ENCODE measurements at places on chromosomes 3 and 15. TPM values are rescaled to one million over a fixed set of nuclear protein-coding genes. Genes with fewer than 3 reads are reported as not detected.
A peak's percentile ranks its signal among the peaks of the same experiment; 100 is the strongest.

- H3K36me3 ChIP-seq, result no peaks in the 10 kb centered on the region
- H3K4me1 ChIP-seq, result no peaks in the 10 kb centered on the region
- H3K27ac ChIP-seq, result no peak overlapping the region
- no peak for DNase-seq
- H3K27me3 ChIP-seq, result no peaks in the 10 kb centered on the region
These were observed 682.5 kb downstream of the GRM7 start for GRCh38 chr3:7543294-7543880.

GRCh38 chr15:67094001-67094826, 28.8 kb downstream of the SMAD3 start:
- peaks cover 26% of the 10 kb centered on the region for H3K4me1 ChIP-seq
- DNase-seq, result no peak
- no peaks in the 10 kb centered on the region for H3K36me3 ChIP-seq
- H3K4me3 ChIP-seq, result no peak overlapping the region
- no peak overlapping the region for H3K27ac ChIP-seq

Gene SIDT1
- polyA plus RNA-seq, result 1.3 TPM

Gene CCDC54
- not detected for polyA plus RNA-seq

DNA sequence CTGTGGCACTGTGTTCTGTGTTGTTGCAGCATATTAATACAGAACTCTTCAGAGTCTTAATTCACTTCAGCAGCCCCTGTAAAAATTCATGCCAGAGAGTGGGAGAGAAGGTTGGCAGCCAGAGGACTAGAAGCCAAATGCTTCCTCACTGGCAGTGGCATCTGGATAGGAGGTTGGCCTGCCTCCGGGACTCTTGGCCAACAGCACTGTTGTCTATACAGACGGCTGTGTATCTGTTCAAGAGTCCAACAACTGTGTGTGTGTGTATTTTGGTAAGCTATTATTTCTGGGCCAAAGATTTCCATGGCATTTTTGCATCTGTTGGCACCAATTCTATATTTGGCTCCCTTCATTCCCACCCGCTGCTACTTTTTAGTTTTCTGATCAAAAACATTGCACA, 156.0 kb upstream of the SOX2 start:
- no peaks in the 10 kb centered on the region for H3K4me1 ChIP-seq
- DNase-seq, result no peak
- no peak overlapping the region for H3K27ac ChIP-seq
- no peaks in the 10 kb centered on the region for H3K27me3 ChIP-seq

DNA sequence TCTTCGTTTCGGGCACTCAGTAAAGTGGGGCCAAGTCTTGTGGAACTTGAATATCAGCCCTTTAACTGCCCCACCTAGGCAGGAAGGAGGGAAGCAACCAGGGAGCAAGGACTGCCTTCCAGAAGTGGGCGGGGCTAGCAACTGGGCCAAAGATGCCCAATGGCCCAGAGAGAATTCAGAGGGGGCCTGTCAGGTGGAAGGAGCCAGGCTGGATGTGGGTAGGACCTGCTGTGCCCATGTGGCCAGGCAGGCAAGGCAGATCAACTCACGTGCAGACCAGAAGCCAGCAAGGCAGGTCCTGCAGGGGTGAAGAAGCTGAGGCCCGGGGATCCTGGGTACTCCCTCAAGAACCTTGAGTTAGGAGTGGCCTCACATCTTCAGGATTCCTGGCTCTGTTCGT, 5.5 kb downstream of the MAP6D1 start:
- H3K27me3 ChIP-seq, result no peaks in the 10 kb centered on the region
- H3K4me3 ChIP-seq, result no peak overlapping the region

Gene LINGO1
- polyA plus RNA-seq, result 3.6 TPM

Gene CADPS
- polyA plus RNA-seq, result 1.1 TPM

DNA sequence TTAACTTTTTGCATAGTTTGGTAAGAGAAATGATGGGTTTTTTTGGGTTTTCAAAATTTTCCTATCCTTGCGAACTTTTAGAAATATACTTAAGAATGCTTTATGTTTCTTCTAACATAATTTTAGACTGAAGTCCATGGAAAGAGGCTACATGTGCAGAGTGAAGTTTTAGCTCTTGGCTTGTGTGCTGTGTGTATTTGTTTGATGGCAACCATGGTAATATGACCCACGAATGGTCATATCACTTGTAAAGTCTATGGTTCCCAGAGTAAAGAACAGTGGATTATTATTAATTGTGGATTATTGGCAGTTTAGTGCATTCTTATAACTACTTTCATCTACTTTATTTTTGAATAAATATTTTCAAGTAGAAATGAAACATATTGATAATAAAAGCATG, 124.0 kb upstream of the GOLGA6L4 start:
- H3K27ac ChIP-seq, result no peak overlapping the region
- no peak overlapping the region for H3K4me3 ChIP-seq

GRCh38 chr15:31361764-31362515, 35.3 kb downstream of the KLF13 start:
- H3K27ac ChIP-seq, result no peak overlapping the region
- DNase-seq, result no peak
- no peak overlapping the region for H3K4me3 ChIP-seq
- H3K4me1 ChIP-seq, result peaks cover 15% of the 10 kb centered on the region
- H3K27me3 ChIP-seq, result no peaks in the 10 kb centered on the region
- H3K36me3 ChIP-seq, result no peaks in the 10 kb centered on the region

DNA sequence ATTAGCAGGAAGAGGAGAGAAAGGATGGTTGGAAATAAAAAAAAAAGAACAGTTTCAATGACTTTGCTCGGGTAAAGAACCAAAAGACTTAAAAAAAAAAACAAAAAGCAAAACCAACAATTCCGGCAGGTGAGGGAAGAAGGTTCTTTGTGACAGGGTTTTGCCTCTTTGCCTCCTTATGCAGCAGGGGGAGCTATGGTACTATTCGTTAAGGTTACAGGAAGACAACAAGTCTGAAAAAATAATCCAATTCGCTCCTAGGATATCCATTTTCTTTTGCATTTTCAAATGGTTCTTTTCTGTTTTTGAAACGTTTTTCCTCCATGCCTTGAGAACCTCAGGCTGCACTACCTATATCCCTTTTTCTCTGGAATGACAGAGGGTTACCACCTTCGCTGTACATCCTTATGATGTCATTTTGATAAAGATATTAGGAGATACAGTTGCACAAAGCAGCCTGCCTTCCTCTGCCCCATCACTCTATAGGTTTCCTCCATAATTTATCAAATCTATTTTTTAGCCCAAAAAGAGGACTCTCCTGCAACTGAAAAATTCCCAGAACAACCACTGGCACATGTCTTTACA, 55.0 kb downstream of the CFAP20DC start:
- H3K36me3 ChIP-seq, result no peaks in the 10 kb centered on the region
- no peak overlapping the region for H3K27ac ChIP-seq
- H3K27me3 ChIP-seq, result no peaks in the 10 kb centered on the region
- peaks cover 2% of the 10 kb centered on the region for H3K4me1 ChIP-seq

GRCh38 chr3:119643528-119643927, 16.9 kb downstream of the POPDC2 start:
- no peak overlapping the region for H3K4me3 ChIP-seq
- peaks cover 9% of the 10 kb centered on the region for H3K4me1 ChIP-seq
- no peak overlapping the region for H3K27ac ChIP-seq
- H3K27me3 ChIP-seq, result no peaks in the 10 kb centered on the region

Gene SCAMP5
- 4.6 TPM for polyA plus RNA-seq

- H3K27ac ChIP-seq, result no peak overlapping the region
- H3K27me3 ChIP-seq, result no peaks in the 10 kb centered on the region
- no peak for DNase-seq
These were observed 221.4 kb upstream of the SUCLG2 start for GRCh38 chr3:67875858-67876257.

- no peak overlapping the region for H3K27ac ChIP-seq
- DNase-seq, result no peak
- no peaks in the 10 kb centered on the region for H3K27me3 ChIP-seq
- no peaks in the 10 kb centered on the region for H3K36me3 ChIP-seq
- H3K4me3 ChIP-seq, result no peak overlapping the region
These were observed 262.9 kb downstream of the EPHB1 start for GRCh38 chr3:135057996-135058395.

- H3K36me3 ChIP-seq, result no peaks in the 10 kb centered on the region
- DNase-seq, result no peak
- no peaks in the 10 kb centered on the region for H3K4me1 ChIP-seq
- no peak overlapping the region for H3K4me3 ChIP-seq
These were observed 50.9 kb upstream of the ATP2B2 start for GRCh38 chr3:10556312-10556711.

DNA sequence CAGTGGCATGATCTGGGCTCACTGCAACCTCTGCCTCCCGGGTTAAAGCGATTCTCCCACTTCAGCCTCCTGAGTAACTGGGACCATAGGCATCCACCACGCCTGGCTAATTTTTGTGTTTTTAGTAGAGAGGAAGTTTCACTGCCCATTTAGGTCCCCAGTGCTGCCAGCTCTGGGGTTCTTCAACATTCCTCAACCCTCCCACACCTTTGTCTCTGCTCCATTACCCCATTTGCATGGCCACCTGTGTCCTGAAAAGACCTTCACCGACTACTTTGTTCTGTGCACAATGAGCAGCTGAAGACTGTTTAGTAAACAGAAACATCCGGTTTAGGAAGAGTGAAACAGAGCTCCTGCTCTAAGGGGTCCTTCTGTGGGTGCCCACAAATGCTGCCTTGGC, 92.0 kb downstream of the FAM43A start:
- no peak overlapping the region for H3K4me3 ChIP-seq
- no peaks in the 10 kb centered on the region for H3K27me3 ChIP-seq
- H3K27ac ChIP-seq, result no peak overlapping the region
- no peaks in the 10 kb centered on the region for H3K36me3 ChIP-seq

GRCh38 chr3:123960781-123961507, at the start of gene CCDC14:
CCDC14 (minus strand) TSS chr3:123961229; CDS start chr3:123961173, 56 bp downstream.
- H3K4me1 ChIP-seq, result no peaks in the 10 kb centered on the region
- no peaks in the 10 kb centered on the region for H3K27me3 ChIP-seq
- H3K4me3 ChIP-seq, result peak within 1 kb of the TSS; percentile 74
- peak; percentile 93 for DNase-seq

Gene CCR1
- 14.6 TPM for polyA plus RNA-seq

Gene PSMD6
- 51.0 TPM for polyA plus RNA-seq

GRCh38 chr3:128416578-128417211, 50.0 kb downstream of the DNAJB8 start:
- DNase-seq, result no peak
- no peak overlapping the region for H3K27ac ChIP-seq
- H3K4me3 ChIP-seq, result no peak overlapping the region
- H3K4me1 ChIP-seq, result no peaks in the 10 kb centered on the region
- no peaks in the 10 kb centered on the region for H3K36me3 ChIP-seq
- H3K27me3 ChIP-seq, result no peaks in the 10 kb centered on the region

GRCh38 chr3:171348121-171348520, 112.1 kb downstream of the TNIK start:
- H3K4me1 ChIP-seq, result no peaks in the 10 kb centered on the region
- DNase-seq, result no peak
- no peak overlapping the region for H3K27ac ChIP-seq
- H3K27me3 ChIP-seq, result no peaks in the 10 kb centered on the region

Gene PLSCR2
- polyA plus RNA-seq, result not detected

DNA sequence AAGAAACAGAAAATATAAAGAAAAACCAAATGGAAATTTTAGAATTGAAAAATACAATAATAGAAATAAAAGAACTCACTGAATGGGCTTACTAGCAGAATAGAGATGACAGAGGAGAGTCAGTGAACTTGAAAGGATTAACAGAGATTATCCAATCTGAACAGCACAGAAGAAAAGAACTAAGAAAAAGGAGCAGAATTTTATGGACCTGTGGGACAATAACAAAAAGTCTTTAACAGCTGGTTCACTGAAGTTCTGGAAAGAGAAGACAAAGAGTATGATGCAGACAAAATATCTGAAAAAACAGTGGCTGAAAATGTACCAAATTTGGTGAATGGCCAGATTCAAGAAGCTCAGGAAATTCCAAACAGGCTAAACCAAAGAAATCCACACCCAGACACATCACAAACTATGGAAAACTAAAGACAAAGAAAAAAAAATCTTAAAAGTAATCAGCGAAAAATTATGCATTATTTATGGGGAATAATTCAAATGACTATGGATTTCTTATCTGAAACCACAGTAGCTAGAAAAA, 9.7 kb upstream of the GNB5 start:
- no peaks in the 10 kb centered on the region for H3K27me3 ChIP-seq
- H3K4me1 ChIP-seq, result no peaks in the 10 kb centered on the region
- no peak overlapping the region for H3K4me3 ChIP-seq
- H3K27ac ChIP-seq, result no peak overlapping the region
- H3K36me3 ChIP-seq, result no peaks in the 10 kb centered on the region
- DNase-seq, result no peak

DNA sequence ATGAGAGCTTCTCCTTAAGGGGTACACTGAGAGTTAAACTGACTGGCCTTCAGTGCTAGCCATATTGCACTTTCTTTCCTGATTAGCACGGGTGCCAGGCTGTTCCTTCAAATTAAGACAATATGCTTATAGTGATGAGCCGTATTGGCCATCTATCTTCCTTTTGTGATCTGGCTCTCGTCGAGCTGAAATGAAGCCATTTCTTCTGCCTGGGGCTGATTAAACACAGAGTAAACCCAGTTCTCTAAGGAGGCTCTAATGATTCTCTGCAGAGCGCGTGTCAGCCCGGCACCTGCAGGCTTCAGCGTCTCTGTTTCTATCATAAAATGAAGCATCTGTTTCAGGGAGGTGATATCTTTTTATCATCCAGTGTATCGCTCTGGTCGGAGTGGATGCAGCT, 107.5 kb upstream of the NR2F2 start:
- no peak overlapping the region for H3K27ac ChIP-seq
- no peaks in the 10 kb centered on the region for H3K4me1 ChIP-seq
- DNase-seq, result no peak
- no peak overlapping the region for H3K4me3 ChIP-seq

- H3K27me3 ChIP-seq, result no peaks in the 10 kb centered on the region
- no peaks in the 10 kb centered on the region for H3K36me3 ChIP-seq
- H3K27ac ChIP-seq, result no peak overlapping the region
- DNase-seq, result no peak
- H3K4me3 ChIP-seq, result no peak overlapping the region
- no peaks in the 10 kb centered on the region for H3K4me1 ChIP-seq
These were observed 172.4 kb downstream of the OXSM start for GRCh38 chr3:25962255-25962654.

- H3K4me3 ChIP-seq, result no peak overlapping the region
- no peaks in the 10 kb centered on the region for H3K4me1 ChIP-seq
- no peaks in the 10 kb centered on the region for H3K36me3 ChIP-seq
- no peak for DNase-seq
- H3K27ac ChIP-seq, result no peak overlapping the region
- H3K27me3 ChIP-seq, result no peaks in the 10 kb centered on the region
These were observed 209.0 kb upstream of the ALCAM start for GRCh38 chr3:105157766-105158085.

Gene DNAJA4
- polyA plus RNA-seq, result 7.3 TPM

Gene EDC3
- 15.5 TPM for polyA plus RNA-seq
